ENCODE measurements at places on chromosomes 4 and X. TPM values are rescaled to one million over a fixed set of nuclear protein-coding genes. Genes with fewer than 3 reads are reported as not detected.

ZFYVE28 gene
- total RNA-seq, result 4.9 TPM

ADAM29 gene
- not detected for total RNA-seq

EGF gene
- total RNA-seq, result not detected

TAF7L gene
- total RNA-seq, result not detected

SATL1 gene
- total RNA-seq, result not detected

NXF2B gene
- total RNA-seq, result not detected

LANCL3 gene
- total RNA-seq, result 0.16 TPM

USP26 gene
- not detected for total RNA-seq

CENPVL1 gene
- not detected for total RNA-seq

STAP1 gene
- total RNA-seq, result 3.0 TPM

PAGE5 gene
- not detected for total RNA-seq

RAB9B gene
- 0.45 TPM for total RNA-seq

ZFP92 gene
- total RNA-seq, result 1.2 TPM

UGT2B10 gene
- total RNA-seq, result not detected

AMBN gene
- total RNA-seq, result not detected

MAGEA10 gene
- not detected for total RNA-seq

BST1 gene
- 0.65 TPM for total RNA-seq

SNX12 gene
- 33.5 TPM for total RNA-seq

VEGFD gene
- not detected for total RNA-seq

SOX3 gene
- total RNA-seq, result not detected

Data from activated CD8-positive, alpha-beta T cell treated with anti-CD3 and anti-CD28 coated beads for 36 hours (primary cell).